Stomach (tissue), 19 donors: ENCODE measurements at places on chromosomes 5 and 9. TPM values are rescaled to one million over a fixed set of nuclear protein-coding genes. Genes with fewer than 3 reads are reported as not detected.

The CTNND2 gene
- total RNA-seq: not detected

The OBP2B gene
- total RNA-seq: not detected

The SELENOP gene
- total RNA-seq: 484 TPM

The PPWD1 gene
- total RNA-seq: 117 TPM

DNA sequence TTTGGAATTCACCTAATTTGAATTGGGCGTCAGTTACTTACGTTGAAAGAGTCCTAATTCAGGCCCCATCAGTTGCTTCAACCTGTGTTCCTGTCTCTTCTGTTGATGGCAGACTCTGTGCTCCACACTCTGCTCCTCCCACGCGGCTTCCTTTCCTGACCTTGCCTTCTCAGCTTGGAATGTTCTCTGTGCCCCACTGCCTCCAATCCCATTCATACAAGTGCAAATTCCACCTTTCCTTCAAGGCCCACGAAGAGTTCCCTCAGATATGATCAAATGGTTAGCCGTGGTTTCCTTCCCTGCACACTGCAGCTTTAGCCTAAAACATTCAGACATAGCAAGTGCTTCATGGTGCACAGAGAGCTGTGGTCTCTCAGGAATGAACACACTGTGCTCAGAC is 65.7 kb downstream of the SREK1 start:
- no peak overlapping the region for H3K27ac ChIP-seq
- no peaks in the 10 kb centered on the region for H3K27me3 ChIP-seq
- no peaks in the 10 kb centered on the region for H3K36me3 ChIP-seq

DNA sequence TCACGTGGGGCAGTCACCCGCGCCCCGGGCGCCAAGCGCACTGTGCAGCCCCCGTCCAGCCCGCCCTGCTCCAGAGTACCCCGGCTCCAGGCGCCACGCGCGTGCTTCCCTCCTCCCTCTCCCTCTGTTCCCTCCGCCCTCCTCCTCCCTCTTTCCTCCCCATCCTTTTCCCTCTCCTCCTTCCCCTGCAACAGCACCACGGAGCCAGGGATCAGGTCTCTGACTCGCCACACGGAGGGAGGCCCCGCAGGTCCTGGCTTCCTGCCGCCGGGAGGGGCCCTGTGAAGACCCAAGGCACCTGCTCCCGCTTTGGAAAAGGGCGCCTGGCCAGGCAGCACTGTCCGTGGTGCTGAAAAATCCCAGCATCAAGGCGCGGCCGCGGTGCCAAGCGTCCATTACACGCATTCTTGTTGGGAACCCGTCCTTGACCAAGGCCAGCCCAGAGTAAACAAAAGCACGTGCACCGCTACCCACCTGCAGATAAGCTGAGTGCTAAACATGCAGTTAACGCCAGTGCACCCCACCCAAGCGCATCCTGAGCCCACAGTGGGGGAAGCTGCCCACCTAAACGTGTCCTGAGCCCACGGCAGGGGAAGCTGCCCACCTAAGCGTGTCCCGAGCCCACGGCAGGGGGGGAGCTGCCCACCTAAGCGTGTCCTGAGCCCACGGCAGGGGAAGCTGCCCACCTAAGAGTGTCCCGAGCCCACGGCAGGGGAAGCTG is 21.7 kb downstream of the SLC6A18 start:
- DNase-seq: peak; percentile 66
- peaks cover 7% of the 10 kb centered on the region for H3K4me1 ChIP-seq
- no peaks in the 10 kb centered on the region for H3K36me3 ChIP-seq

DNA sequence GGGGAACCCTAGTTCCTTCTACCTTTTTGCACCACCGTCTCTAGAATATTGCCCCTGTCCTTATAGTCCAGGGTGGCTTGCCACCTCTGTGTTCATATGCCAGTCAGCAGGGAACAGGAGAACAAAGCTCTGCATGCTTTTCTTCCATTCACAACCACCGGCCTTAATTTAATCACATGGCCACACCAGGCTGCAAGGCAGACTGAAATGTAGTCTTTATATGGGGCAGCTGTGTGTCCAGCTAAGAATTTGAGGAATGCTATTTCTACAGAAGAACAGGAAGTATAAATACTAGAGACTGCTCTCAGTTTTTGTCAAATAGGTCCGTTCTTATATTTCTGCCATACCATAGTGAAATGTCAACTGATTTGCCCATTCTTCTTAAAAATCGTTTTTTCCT is 5.8 kb downstream of the C5orf22 start:
- peaks cover 84% of the 10 kb centered on the region for H3K36me3 ChIP-seq
- no peak for DNase-seq
- H3K4me3 ChIP-seq: no peak overlapping the region
- H3K4me1 ChIP-seq: peaks cover 20% of the 10 kb centered on the region
- H3K27me3 ChIP-seq: no peaks in the 10 kb centered on the region

GRCh38 chr5:21199087-21199486 is 1211.1 kb upstream of the CDH18 start:
- DNase-seq: no peak
- no peaks in the 10 kb centered on the region for H3K36me3 ChIP-seq
- no peaks in the 10 kb centered on the region for H3K27me3 ChIP-seq
- H3K4me1 ChIP-seq: no peaks in the 10 kb centered on the region
- H3K27ac ChIP-seq: no peak overlapping the region

- no peaks in the 10 kb centered on the region for H3K4me1 ChIP-seq
- H3K4me3 ChIP-seq: no peak overlapping the region
- H3K27ac ChIP-seq: no peak overlapping the region
- no peak for DNase-seq
- H3K36me3 ChIP-seq: peaks cover 42% of the 10 kb centered on the region
- H3K27me3 ChIP-seq: no peaks in the 10 kb centered on the region
Measured at GRCh38 chr5:160076997-160077396, 42.3 kb downstream of the PWWP2A start.

- no peak overlapping the region for H3K27ac ChIP-seq
- no peak overlapping the region for H3K4me3 ChIP-seq
- H3K4me1 ChIP-seq: no peaks in the 10 kb centered on the region
- no peaks in the 10 kb centered on the region for H3K36me3 ChIP-seq
- DNase-seq: no peak
Measured at GRCh38 chr9:1292384-1292783, 242.2 kb downstream of the DMRT2 start.

GRCh38 chr9:14532456-14533115 is 160.6 kb downstream of the ZDHHC21 start:
- no peak for DNase-seq
- H3K27me3 ChIP-seq: peaks cover 9% of the 10 kb centered on the region

- no peak for DNase-seq
- H3K27ac ChIP-seq: no peak overlapping the region
- H3K4me1 ChIP-seq: no peaks in the 10 kb centered on the region
- no peaks in the 10 kb centered on the region for H3K36me3 ChIP-seq
- no peaks in the 10 kb centered on the region for H3K27me3 ChIP-seq
Measured at GRCh38 chr5:97087138-97087537, 55.3 kb downstream of the LIX1 start.

DNA sequence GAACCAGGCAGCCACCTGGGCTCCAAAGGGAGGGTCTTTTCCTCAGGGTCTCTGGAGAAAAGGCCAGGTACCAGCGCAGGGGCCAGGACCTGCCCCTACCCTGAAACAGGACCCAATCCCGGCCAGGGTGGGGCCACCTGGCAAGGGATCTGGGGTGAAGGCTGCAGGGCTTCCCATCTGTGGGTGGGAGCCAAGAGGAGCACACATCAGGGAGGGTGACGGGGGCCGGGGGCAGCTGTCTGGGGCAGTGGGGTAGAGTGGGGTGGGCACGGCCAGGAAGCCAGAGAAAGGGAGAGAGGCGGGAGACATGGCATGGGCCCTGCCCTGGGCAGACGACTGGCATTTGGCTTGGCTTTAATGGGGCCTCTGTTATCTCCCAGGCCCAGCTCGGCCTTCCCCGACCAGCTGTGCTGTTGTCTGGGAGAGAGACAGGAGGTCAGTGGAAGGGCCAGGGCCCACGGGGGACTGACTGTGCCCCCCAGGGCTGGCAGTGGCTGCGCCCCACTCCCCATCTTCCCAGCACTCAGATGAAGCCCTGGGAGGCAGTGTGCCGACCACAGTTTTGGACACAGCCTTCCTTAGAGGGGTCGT is 57.2 kb upstream of the RNF130 start:
- H3K27me3 ChIP-seq: peaks cover 15% of the 10 kb centered on the region
- no peak overlapping the region for H3K4me3 ChIP-seq
- DNase-seq: peak; percentile 13
- H3K36me3 ChIP-seq: no peaks in the 10 kb centered on the region
- H3K27ac ChIP-seq: no peak overlapping the region
